ENCODE measurements at places on chromosomes 12 and 14. TPM values are rescaled to one million over a fixed set of nuclear protein-coding genes. Genes with fewer than 3 reads are reported as not detected.

ANP32D gene
- not detected for polyA plus RNA-seq

TAS2R46 gene
- polyA plus RNA-seq: not detected

GLT1D1 gene
- polyA plus RNA-seq: 0.09 TPM

DEPDC4 gene
- polyA plus RNA-seq: 0.95 TPM

TMTC2 gene
- 1.8 TPM for polyA plus RNA-seq

SLC2A14 gene
- not detected for polyA plus RNA-seq

OTOGL gene
- polyA plus RNA-seq: 0.15 TPM

NAV3 gene
- 2.9 TPM for polyA plus RNA-seq

MYH6 gene
- 5,106 TPM for polyA plus RNA-seq

KCNK10 gene
- polyA plus RNA-seq: not detected

TEAD4 gene
- polyA plus RNA-seq: 45.6 TPM

MYO1H gene
- 0.09 TPM for polyA plus RNA-seq
